ENCODE measurements at places on chromosomes 5 and 9. TPM values are rescaled to one million over a fixed set of nuclear protein-coding genes. Genes with fewer than 3 reads are reported as not detected.
A peak's percentile ranks its signal among the peaks of the same experiment; 100 is the strongest.

The HDHD3 gene
- 21.6 TPM for polyA plus RNA-seq

DNA sequence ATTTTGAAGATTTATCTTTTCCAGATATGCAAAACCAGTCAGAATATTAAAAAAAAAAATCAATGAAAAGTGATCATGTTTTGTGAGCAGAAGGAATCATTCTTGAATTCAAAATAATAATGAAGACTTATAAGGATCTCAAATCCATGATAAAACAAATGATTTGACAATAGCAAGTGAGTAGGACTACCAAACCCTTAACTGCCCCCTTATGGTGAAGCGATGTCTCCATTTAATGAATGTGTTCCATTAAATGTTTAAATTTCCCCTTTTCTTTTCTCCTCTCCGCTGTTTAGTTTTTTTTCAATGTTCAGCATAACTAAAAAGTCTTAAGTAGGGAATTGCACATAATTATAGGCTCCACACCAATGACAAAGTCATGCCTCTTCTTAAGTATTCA, 12.2 kb upstream of the MARCHF3 start:
- H3K27ac ChIP-seq, result no peak overlapping the region
- no peaks in the 10 kb centered on the region for H3K36me3 ChIP-seq
- H3K27me3 ChIP-seq, result no peaks in the 10 kb centered on the region
- no peaks in the 10 kb centered on the region for H3K4me1 ChIP-seq
- H3K4me3 ChIP-seq, result no peak overlapping the region

GRCh38 chr5:89546657-89547056, 663.7 kb upstream of the MEF2C start:
- H3K4me1 ChIP-seq, result no peaks in the 10 kb centered on the region
- no peaks in the 10 kb centered on the region for H3K27me3 ChIP-seq
- no peaks in the 10 kb centered on the region for H3K36me3 ChIP-seq
- no peak for DNase-seq
- no peak overlapping the region for H3K4me3 ChIP-seq

- no peaks in the 10 kb centered on the region for H3K36me3 ChIP-seq
- H3K4me1 ChIP-seq, result peaks cover 18% of the 10 kb centered on the region
- H3K27ac ChIP-seq, result no peak overlapping the region
- H3K27me3 ChIP-seq, result peaks cover 16% of the 10 kb centered on the region
- no peak for DNase-seq
Measured at GRCh38 chr5:172450861-172451695, 3.2 kb downstream of the SH3PXD2B start.

- no peaks in the 10 kb centered on the region for H3K36me3 ChIP-seq
- no peaks in the 10 kb centered on the region for H3K27me3 ChIP-seq
- H3K27ac ChIP-seq, result no peak overlapping the region
- no peak overlapping the region for H3K4me3 ChIP-seq
Measured at GRCh38 chr5:168916852-168917251, 337.7 kb upstream of the PANK3 start.

GRCh38 chr9:83182071-83182470, 119.1 kb upstream of the RASEF start:
- H3K4me3 ChIP-seq, result no peak overlapping the region
- H3K27me3 ChIP-seq, result no peaks in the 10 kb centered on the region
- no peak overlapping the region for H3K27ac ChIP-seq
- no peak for DNase-seq
- no peaks in the 10 kb centered on the region for H3K36me3 ChIP-seq
- H3K4me1 ChIP-seq, result no peaks in the 10 kb centered on the region

DNA sequence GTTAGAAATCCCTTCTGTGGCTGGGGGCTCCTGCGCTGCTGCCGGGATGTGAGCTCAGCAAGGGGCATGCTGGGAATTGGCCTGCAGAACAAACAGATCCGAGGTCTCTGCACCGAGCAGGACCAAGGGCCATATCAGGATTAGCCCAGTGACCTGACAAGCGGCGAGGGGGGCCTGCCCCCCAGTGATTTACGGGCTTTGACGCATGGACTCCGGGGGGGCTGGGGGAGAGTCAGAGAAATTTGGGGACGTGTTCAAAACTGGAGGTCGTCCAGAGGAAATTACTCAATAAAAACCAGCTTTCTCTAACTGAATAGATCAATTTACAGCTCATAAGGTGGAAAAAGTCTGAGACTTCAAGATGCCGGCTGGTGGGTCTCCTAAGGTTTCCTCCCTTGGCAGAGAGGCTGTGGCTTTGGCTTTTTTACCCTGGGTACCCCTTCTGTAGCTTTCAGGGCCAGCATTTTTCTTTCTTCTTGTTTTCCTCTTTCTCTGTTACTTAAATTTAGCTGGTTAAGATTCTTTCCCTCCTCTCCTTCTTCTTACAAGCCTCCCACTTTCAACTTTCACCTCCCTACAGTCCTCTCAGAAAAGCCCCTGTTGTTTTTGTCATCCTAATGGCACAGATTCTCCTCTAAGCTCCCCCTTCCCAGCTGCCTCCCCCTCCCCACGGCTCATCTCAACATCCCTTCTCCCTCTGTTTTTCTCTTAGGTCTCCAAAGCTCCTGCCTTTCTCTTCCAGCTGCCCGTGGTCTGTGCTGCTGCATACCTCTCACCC, 551.0 kb downstream of the CCDC171 start:
- H3K36me3 ChIP-seq, result no peaks in the 10 kb centered on the region
- H3K4me3 ChIP-seq, result no peak overlapping the region
- H3K27ac ChIP-seq, result no peak overlapping the region
- H3K4me1 ChIP-seq, result no peaks in the 10 kb centered on the region
- H3K27me3 ChIP-seq, result no peaks in the 10 kb centered on the region

DNA sequence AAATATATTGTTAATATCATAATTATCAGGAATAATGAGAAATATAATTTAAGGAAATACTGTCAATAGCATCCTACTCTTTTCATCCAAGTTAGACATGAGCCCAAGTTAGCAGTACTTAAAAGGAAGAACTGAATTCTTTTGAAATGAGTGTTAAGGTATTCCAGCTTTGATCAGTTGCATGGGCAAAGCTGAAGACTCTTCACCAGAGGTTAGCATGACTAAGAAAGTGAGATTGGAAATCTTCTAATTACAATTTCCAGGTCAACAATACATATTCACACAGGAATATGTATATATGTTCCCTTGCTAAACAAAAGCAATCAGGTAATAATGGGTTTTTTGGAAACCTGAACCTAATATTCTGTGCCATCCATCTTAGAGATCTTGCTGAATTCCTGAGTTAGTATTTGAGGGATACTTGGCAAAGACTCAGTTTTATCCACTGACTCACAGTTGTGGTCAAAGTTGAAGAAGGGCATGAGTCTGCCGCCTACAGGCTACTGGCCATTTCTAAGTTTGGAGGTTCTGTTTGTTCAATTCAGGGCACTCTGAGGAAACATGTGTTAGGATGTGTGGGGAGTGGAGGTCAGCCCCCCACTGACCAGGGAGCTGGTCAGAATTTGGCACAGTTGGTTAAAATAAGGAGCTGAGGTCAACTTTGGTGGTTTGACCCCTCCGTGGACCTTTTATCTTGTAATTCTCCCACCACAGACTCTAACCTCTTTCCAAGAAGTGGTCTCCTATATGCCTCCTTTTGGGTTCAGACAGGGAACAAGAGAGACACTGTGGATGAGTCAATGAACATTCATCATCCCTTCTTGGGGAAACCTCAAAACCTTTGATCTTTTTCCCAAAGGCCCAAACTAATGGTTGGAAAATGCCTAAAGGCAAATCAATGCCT, 118.3 kb downstream of the PIK3R1 start:
- DNase-seq, result no peak
- H3K4me1 ChIP-seq, result no peaks in the 10 kb centered on the region
- H3K27me3 ChIP-seq, result no peaks in the 10 kb centered on the region
- no peak overlapping the region for H3K4me3 ChIP-seq
- H3K27ac ChIP-seq, result no peak overlapping the region
- no peaks in the 10 kb centered on the region for H3K36me3 ChIP-seq

DNA sequence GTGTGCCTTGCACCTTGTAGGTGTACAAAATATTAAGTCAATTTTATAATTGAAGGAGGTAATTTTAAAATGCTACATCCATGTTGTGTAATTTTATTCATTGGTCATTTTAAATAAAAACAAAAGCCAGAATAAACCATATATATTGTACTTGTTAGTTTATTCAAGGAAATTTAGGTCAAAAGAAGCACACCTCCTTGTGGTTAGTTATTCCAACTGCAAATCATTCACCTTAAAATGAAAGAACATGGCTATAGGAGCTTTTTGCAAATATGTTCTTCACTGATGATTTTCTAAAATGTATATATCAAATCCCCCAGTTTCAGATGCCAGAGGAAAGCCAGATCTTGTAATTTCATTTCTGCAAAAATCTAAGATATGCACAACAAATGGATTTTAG, 5.4 kb upstream of the MOCS2 start:
- peak; percentile 27 for DNase-seq
- H3K27me3 ChIP-seq, result no peaks in the 10 kb centered on the region
- no peak overlapping the region for H3K27ac ChIP-seq
- H3K36me3 ChIP-seq, result no peaks in the 10 kb centered on the region
- H3K4me3 ChIP-seq, result no peak overlapping the region
- H3K4me1 ChIP-seq, result peaks cover 4% of the 10 kb centered on the region

- no peak overlapping the region for H3K4me3 ChIP-seq
- no peaks in the 10 kb centered on the region for H3K36me3 ChIP-seq
- DNase-seq, result no peak
- H3K27ac ChIP-seq, result no peak overlapping the region
Measured at GRCh38 chr5:149995385-149996204, 4.9 kb downstream of the TIGD6 start.

GRCh38 chr5:99763021-99763774, 772.0 kb upstream of the FAM174A start:
- no peak overlapping the region for H3K4me3 ChIP-seq
- no peaks in the 10 kb centered on the region for H3K27me3 ChIP-seq
- H3K36me3 ChIP-seq, result no peaks in the 10 kb centered on the region
- DNase-seq, result no peak
- no peak overlapping the region for H3K27ac ChIP-seq

- peaks cover 76% of the 10 kb centered on the region for H3K36me3 ChIP-seq
- no peak overlapping the region for H3K27ac ChIP-seq
- no peak for DNase-seq
Measured at GRCh38 chr9:131201856-131202255, 74.5 kb downstream of the FAM78A start.

GRCh38 chr5:72364171-72364570, 44.0 kb downstream of the PTCD2 start:
- no peak overlapping the region for H3K4me3 ChIP-seq
- no peak for DNase-seq
- H3K4me1 ChIP-seq, result no peaks in the 10 kb centered on the region
- no peak overlapping the region for H3K27ac ChIP-seq
- peaks cover 4% of the 10 kb centered on the region for H3K36me3 ChIP-seq

The AP3S1 gene
- polyA plus RNA-seq, result 85.0 TPM

- no peak overlapping the region for H3K27ac ChIP-seq
- DNase-seq, result no peak
- H3K36me3 ChIP-seq, result no peaks in the 10 kb centered on the region
- no peaks in the 10 kb centered on the region for H3K27me3 ChIP-seq
- peaks cover 10% of the 10 kb centered on the region for H3K4me1 ChIP-seq
Measured at GRCh38 chr5:149563466-149563865, 12.2 kb upstream of the CSNK1A1 start.

The LRRC70 gene
- polyA plus RNA-seq, result 10.1 TPM

The DBH gene
- 0.25 TPM for polyA plus RNA-seq

- no peaks in the 10 kb centered on the region for H3K27me3 ChIP-seq
- no peak overlapping the region for H3K4me3 ChIP-seq
- H3K36me3 ChIP-seq, result no peaks in the 10 kb centered on the region
- H3K4me1 ChIP-seq, result peaks cover 6% of the 10 kb centered on the region
- DNase-seq, result no peak
- H3K27ac ChIP-seq, result no peak overlapping the region
Measured at GRCh38 chr9:104958751-104959150, 30.8 kb upstream of the ABCA1 start.

DNA sequence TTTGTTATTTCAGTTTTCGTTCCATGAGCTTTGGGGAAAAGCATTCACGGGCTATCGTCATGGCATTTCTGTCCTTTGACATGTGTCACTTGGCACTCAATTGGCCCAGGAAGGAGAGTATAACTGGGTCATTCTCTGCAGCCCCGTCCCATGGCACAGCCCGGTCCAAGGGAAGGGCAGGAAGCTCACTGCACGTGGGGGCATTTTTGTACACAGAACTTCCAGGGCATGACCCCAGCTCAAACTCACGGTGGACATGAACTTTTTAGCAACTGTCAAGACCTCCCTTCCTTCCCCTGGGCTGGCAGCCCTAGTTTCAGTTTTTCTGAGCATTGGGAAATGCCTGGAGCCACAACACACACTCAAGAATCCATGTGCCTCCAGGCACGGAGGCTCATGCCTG, 161.6 kb upstream of the PANK3 start:
- H3K27ac ChIP-seq, result no peak overlapping the region
- H3K27me3 ChIP-seq, result no peaks in the 10 kb centered on the region
- no peaks in the 10 kb centered on the region for H3K4me1 ChIP-seq
- no peaks in the 10 kb centered on the region for H3K36me3 ChIP-seq

- H3K27me3 ChIP-seq, result no peaks in the 10 kb centered on the region
- peaks cover 7% of the 10 kb centered on the region for H3K4me1 ChIP-seq
- H3K36me3 ChIP-seq, result no peaks in the 10 kb centered on the region
- no peak overlapping the region for H3K27ac ChIP-seq
Measured at GRCh38 chr9:88791105-88791805, 200.0 kb upstream of the S1PR3 start.

- no peaks in the 10 kb centered on the region for H3K36me3 ChIP-seq
- H3K4me1 ChIP-seq, result no peaks in the 10 kb centered on the region
- H3K4me3 ChIP-seq, result no peak overlapping the region
- H3K27ac ChIP-seq, result no peak overlapping the region
Measured at GRCh38 chr5:176895831-176896230, 3.3 kb downstream of the HK3 start.

DNA sequence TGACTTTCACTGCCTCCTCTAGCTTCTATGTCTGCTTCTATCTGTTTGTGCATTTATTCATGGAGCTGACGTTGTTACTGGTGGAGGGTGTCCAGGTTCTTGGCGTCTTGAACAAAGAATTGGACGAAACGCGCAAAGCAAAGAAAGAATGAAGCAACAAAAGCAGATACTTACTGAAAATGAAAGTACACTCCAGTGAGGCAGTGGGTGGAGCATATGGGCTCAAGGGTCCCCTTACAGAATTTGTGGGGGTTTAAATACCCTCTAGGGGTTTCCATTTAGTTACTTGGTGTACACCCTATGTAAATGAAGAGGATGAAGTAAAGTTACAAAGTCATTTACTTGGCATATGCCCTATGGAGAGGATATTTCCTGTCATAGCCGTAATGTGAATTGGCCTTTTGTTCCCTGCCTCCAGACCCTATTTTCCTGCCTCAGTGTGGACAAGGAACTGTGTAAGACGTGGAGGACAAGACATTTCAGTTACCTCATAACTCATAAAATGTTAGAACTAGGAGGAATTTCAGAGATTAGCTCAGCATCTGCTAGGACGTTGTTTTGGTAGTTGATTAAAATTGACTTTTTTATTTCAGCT, 3.1 kb downstream of the POLR3G start:
- H3K36me3 ChIP-seq, result no peaks in the 10 kb centered on the region
- H3K4me1 ChIP-seq, result peaks cover 5% of the 10 kb centered on the region
- no peak overlapping the region for H3K27ac ChIP-seq
- H3K4me3 ChIP-seq, result no peak overlapping the region
- H3K27me3 ChIP-seq, result no peaks in the 10 kb centered on the region

The OSTF1 gene
- 80.5 TPM for polyA plus RNA-seq

GRCh38 chr9:69645488-69645887, 26.7 kb downstream of the APBA1 start:
- no peaks in the 10 kb centered on the region for H3K4me1 ChIP-seq
- no peaks in the 10 kb centered on the region for H3K36me3 ChIP-seq
- no peaks in the 10 kb centered on the region for H3K27me3 ChIP-seq

The SNAPC3 gene
- polyA plus RNA-seq, result 18.1 TPM

All from thymus (tissue), 14 donors.